Islet precursor cell (in vitro differentiated cells): ENCODE measurements at places on chromosomes 7 and 10.

DNA sequence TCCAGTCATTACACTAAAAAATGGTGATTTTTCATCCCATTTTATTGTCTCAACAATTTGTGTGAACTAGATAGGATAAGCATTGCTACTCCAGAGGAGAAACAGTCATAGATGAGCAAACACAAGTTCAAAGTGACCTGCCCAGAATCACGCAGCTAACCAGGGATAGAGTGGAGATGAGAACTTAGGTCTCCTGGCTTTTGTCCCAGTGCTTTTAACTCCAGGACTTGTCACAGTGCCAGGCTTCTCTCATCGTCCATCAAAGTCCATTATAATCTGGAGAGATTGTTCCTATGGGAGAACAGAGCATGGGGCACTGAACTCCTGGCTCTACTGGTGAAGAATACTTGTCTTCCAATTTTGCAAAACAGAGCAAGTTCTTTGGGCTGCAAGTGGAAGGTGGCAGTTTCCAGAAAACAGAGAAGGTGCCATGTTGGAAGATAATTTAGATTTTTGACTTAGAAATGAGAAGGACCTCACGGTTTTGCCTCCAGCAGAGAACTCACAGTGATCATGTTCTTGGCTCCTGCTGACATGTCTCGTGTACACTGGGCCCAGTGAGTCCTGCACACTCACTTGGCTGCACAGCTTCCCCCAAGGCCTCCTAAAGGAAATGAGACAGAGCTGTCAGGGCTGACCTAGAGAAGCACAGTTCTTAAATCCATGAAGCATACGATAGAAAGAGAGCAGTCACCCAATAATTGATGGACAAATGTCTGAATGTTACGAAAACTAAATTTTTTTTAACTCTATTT lies 322.9 kb upstream of the NRP1 start:
- DNase-seq: no peak

- no peak for DNase-seq
These were observed 284.8 kb downstream of the SDK1 start for GRCh38 chr7:3585826-3586225.

DNA sequence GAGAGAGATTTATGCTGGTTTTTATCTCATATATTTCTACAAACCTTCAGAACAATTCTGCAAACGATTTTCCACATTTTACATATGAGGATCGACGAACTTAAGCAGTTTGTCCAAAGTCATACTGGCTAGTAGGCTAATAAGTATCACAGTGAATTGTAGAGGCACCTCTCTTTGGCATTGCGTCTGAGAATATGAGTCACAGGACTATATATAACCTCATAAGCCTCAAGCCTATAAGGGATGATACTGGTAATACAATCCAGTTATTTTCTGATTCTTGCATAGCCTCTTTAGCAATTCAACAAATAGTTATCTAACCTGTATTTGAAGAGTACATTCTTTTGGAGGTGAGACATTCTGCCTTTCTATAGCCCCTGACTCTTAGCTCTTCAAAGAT lies 129.8 kb downstream of the GPR158 start:
- DNase-seq: no peak

- no peak for DNase-seq
These were observed 81.3 kb downstream of the NRCAM start for GRCh38 chr7:108374899-108375298.

- no peak for DNase-seq
These were observed 7.9 kb downstream of the BRI3 start for GRCh38 chr7:98289333-98289875.

DNA sequence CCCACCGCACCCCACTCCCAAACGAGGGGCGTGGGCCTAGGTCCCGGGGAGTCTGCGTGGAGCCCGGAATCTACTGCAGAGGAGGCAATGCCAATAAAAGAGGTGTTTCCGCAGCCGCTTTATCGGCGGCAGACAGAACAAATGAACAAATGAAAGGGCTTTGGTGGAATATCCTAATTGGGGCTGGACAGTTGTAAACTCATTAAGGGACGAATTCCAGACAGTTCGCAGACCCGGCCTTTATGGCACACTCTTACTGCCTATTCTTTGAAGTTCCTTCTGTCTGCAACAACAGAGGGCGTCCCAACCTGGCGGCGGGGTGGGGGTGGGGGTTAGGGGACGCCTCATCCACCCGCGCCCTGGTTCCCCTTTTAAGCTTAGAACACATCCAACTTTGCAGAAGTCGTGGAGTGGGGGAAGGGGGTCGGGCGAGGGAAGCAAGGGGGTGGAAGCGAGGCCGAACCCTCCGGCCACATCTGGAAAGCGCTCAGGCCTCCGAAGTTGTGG lies 4.1 kb downstream of the HOXA9 start:
- DNase-seq: no peak

DNA sequence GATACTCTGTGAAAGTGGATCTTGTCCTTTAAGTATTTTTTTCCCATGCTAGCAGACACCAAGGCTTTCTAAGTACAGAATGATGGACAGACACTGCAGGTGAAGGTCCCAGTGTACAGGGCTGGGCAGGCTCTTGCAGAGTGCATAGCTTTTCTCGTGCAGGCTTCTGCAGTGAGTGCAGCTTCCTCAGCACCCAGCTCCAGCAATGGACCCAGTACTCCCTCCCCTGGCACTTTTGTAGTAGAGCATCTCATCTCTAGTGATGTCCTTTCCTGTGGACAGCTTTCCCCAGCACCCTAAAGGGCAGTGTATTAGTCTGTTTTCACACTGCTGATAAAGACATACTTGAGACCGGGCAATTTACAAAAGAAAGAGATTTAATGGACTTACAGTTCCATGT lies 104.3 kb downstream of the CUL2 start:
- DNase-seq: no peak

DNA sequence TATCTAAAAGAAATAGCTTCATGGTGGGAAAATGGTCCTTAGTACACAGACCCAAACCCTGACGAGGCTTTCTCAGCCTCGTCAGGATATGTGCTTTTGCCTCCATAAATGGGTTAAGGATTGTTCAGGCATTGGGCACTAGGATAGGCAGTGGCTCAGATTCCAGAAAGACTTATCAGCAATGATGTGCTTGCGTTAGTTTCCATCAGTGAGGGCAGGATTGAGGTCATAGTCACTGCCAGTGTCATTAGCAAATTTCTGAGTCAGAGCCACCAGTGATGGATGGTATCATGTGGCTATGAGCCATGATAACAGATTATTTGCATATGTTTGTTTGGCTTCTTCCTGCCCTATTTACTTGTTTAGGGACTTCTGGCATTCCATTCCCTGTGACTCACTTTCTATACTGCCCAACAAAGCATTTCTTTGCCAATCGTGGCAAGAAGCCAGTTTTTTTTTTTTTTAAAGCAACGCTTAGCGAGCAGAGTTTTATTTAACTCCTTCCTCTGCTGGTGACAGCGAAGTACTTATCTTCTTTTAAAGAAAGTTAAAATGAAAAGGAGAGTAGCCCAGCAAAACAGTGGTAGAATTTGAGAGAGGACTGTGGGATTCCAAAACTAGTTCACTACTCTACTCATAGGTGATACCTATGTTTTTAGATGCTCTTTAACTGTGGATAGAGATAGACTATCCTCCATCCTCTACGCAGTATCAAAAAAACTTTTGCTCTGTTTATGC lies 44.4 kb downstream of the MYPN start:
- DNase-seq: peak; percentile 94

GRCh38 chr7:28136420-28136819 lies 44.2 kb downstream of the JAZF1 start:
- DNase-seq: no peak

DNA sequence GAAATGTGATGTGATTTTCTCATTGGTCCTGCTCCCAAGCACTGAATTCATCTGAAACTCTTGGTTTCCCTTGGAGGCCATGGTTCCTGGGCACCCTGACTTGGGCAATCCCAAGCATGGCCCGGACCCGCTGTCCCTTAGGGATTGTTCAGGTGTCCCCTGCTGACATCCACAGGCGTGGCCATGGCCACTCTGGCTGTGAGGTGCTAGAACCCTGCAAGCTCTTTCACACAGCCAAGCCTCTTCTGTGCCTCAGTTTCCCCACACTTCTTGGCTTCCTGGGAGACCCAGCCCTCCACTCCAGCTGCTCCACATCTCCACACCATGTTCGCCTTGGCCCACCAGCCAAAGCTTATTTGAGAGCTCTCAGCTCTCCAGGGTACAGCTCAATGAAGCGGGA lies 12.0 kb upstream of the AZGP1 start:
- DNase-seq: no peak

DNA sequence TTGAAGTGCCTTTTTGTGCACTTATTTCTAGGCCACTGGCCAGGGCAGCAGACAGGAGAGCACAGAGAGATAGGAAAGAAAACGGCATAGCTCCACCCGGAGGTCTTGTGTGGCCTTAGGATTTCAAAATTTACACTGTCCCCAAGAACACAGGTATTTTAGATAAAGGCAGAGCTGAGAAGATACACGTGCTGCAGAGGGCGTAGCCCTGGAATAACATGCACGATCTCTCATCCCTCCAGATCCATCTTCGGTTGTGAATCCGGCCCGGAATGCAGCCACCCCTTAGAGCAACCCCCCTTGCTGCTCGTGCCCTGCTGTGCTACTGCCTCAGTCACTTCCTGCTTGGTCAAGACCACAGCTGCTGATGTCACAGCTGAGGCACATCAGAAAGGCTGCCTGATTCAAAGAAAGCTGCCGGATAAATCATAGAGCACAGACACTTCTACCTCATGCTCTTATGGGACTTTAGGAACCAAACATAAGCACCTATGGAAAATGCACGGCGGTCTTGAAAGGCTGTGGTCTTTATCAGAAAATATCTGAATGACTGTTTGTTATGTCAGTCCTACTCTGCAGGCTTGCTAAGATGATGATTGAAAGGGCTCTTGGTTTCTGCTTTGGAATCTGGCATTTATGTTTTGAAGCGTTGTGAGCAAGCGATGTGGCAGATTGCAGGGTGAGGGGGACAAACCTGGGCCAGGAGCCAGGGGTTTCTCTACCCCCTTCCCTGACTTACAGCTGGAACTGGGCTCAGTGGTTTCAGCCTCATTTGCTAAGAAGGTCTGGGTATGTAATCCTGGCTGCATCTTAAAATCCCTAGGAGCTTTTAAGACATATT lies 152.0 kb downstream of the SVIL start:
- peak; percentile 85 for DNase-seq

- DNase-seq: peak; percentile 68
These were observed 171.2 kb downstream of the ELMO1 start for GRCh38 chr7:37277513-37277912.

GRCh38 chr10:126838316-126838715 lies 66.9 kb upstream of the DOCK1 start:
- no peak for DNase-seq

DNA sequence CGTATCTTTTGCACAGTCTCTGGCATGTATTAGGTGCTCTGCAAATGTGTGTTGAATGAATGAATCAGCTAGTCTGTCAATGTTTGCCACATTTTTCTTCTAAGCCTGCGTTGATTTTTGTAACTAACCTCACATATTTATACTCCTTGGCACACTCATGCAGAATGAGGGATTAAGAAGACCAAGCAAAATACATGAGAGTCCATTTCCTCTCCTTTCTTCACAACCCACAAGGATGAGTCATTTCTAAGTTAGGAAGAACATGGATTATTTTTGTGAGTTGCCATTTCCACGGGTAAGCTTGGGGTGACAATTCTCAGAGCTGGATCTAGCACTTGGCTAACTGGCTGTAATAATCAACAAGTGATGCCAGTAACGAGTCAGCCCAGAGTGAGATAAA lies 158.8 kb downstream of the TWIST1 start:
- DNase-seq: no peak

DNA sequence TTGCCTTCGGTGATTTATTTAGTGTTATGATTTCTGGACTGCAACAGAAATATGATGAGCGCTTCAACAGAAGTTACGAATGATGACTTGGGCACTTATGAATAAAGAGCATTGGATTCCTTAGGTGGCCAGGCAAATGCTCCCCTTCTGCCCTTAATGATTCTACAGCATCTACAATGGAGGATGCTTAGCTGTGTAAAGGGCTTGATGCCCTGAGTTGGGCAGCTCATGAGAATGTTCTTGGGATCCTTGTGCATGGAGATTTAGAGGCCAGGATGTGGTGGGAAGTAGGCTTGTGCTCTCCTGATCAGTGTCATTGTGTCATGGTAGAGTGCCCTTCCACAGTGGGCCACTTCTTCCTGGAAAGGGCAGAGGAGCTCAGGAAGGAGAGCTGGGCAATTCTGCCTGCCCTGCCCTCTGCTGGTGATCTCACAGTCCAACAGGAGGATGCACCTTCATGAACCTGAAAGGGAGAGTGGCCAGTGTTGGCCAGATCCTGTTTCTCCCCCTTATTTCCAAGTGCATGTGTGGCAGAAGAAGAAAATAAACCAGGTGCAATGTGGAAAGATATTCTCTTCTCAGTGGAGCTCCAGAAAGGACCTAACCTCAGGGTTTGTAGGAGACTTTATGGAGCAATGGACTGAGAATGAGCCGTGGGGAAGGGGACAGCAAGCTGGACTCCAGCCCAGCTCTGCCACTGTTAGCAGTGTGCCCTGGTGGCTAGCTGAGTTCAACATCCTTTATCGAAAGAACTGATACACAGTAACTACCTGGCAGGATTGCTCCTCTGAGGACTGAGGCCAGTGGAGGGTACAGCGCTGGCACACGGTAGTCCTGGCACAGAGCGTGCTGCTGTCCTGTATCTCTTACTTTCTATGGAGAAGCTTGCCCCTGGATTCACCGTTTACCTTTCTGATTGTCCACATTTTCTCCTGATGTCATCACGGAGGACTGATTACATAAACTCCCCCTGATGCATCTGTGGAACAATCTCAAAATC lies 182.9 kb downstream of the BMPER start:
- DNase-seq: peak; percentile 81

DNA sequence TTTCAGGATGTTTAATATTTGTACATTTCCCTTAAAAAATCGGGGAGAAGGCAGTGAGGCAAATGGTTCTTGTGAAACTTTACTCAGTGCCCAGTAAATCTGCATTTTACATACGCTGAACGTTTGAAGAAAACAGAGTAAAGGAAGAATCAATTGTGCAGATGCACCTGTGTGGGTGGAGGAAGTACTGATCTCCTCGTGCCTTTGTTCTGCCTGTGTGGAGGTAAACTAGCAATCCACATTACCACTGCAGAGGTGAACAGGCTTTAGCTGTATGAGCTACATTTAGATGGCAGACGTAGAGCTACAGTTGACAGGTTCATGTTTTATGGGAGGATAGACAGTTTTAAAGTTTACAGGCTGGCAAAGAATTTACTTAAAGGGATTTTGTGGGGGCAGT lies 62.7 kb upstream of the VIPR2 start:
- no peak for DNase-seq

GRCh38 chr7:139566736-139567646 lies 43.5 kb downstream of the CLEC2L start:
- DNase-seq: no peak

- no peak for DNase-seq
These were observed 6.4 kb upstream of the MSS51 start for GRCh38 chr10:73439605-73440312.

DNA sequence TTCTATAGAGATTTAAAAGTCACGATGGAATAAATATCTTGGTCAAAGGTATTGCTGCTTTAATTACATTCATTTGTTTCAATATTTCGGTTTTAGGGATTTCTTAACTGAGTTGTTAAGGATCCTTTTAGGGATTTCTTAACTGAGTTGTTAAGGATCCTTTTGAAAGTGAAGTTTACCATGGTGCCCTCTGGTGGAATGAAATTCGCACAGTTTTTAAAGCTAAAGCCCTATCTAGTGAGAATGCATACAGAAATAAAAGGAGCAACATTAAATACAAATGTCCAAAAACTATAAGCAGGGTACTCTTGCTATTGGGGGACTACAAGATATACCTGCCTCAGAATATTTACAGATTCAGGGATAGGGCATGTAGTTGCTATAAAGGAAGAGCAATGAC lies 193.7 kb downstream of the RNLS start:
- DNase-seq: no peak
